ENCODE measurements at places on chromosomes 3 and 15. TPM values are rescaled to one million over a fixed set of nuclear protein-coding genes. Genes with fewer than 3 reads are reported as not detected.

LIPH gene
- polyA plus RNA-seq: 3.6 TPM

PAQR5 gene
- 9.4 TPM for polyA plus RNA-seq

SPTBN5 gene
- polyA plus RNA-seq: 1.3 TPM

- DNase-seq: no peak
Observed at GRCh38 chr3:151113343-151113742, 27.9 kb downstream of the MED12L start.

- no peak for DNase-seq
Observed at GRCh38 chr3:61522060-61522459, 39.3 kb upstream of the PTPRG start.

DNA sequence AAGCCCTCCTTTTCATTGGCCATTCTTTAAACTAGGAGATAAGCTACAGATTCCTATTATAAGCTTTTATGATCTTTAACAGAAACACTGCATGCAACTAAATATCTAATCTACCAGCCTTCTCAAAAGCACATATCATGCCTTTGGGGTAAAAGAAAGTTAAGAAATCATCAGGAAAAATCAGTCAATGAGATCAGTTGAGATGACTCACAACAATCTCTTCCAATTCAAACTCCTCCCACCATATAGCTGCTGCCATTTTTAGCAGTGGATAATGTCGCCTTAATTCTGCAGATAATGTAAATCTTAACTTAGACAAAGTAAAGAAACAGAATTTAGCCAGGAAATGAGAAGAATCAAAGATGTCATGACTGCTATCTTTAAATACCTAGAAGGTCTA is 135.2 kb upstream of the BCL6 start:
- no peak for DNase-seq

DNA sequence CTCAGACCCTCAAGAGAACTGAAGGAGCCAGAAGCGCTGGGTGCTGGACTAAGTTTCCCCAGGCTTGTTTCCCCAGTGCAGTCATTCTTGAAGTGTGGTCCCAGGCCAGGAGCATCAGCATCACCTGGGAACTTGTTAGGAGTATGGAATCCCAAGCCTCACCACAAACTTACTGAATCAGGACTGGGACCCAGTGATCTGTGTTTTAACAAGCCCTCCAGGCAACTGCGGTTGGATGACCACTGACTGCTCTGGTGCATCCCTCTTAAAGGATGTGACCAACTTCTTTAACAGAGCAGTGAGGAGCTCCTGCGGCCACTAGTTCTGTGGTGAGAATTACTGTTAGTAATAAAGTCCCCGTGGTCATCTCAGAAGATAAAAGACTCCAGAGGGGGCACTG is 62.4 kb upstream of the DAZL start:
- DNase-seq: no peak

DNA sequence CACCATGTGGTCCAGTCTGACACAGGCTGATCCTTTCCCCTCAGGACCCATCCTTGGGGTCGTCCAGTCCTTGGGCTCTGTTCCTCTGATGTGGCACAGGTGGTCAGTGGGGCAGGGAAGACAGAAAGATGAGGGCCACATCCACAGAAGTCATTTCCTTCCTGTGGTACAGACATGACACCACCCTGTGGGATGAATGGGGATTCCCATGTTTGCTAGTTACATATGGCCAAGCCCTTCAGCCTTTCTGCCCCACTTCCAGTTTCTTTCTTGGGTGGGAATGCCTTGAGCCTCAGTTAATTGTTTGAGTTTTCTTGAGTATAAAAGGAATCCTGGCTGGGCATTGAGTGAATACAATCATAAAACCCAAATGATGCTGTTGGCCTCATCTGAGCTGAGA is 284.7 kb upstream of the CTDSPL start:
- no peak for DNase-seq

DNA sequence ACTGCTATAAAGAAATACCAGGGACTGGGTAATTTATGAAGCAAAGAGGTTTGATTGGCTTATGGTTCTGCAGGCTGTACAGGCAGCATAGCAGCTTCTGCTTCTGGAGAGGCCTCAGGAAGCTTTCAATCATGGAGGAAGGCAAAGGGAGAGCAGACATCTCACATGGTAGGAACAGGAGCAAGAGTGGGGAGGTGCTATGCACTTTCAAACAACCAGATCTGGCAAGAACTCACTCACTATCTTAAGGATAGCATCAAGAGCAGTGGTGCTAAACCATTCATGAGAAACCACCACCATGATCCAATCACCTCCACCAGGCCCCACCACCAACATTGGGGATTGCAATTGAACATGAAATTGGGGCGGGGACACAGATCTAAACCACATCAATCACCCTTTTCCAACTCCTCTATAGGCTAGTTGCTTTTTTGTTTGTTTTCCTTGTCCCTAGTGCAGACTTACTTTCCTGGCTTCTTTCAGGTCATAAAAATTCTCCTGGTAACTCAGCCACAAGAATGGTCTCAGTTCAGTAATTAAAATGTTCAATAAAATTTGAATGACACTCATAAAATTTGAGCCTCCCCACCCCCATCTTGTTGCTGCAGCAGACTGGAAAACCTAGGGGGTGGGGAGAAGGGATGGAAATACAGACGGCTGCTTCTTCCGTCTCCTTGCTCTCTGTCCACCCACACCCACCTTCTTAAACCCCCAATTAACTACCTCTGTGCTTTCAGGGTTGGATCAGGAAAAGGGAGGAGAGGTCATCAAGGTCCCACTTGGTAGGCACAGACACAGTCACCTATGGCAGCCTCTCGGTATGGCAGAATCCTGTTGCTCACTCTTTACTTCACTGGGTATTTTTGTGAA is 16.3 kb upstream of the TIPARP start:
- no peak for DNase-seq

GRCh38 chr3:129595544-129596193 is 10.8 kb downstream of the PLXND1 start:
- no peak for DNase-seq

DNA sequence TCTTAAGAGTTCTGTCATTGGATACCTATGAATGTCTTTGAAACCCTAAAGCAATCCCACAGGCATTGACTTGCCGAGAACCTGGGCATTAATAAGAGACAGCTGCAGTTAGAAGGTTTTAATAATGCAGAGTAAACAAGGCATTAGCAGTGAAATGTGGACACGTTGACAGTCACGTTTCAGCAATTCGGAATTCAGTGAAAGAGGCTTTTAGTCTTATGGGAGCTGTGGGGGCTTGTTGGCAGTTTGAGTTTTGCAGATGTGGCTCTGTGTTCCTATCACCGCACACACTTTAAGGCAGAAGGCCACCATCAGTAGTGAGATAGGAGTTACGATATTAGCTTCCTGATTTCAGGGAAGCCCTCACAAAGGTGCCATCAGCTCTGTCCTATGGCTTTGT is 145.2 kb upstream of the NUDT16 start:
- no peak for DNase-seq

GRCh38 chr15:69760258-69760845 is 307.7 kb downstream of the RPLP1 start:
- no peak for DNase-seq

DNA sequence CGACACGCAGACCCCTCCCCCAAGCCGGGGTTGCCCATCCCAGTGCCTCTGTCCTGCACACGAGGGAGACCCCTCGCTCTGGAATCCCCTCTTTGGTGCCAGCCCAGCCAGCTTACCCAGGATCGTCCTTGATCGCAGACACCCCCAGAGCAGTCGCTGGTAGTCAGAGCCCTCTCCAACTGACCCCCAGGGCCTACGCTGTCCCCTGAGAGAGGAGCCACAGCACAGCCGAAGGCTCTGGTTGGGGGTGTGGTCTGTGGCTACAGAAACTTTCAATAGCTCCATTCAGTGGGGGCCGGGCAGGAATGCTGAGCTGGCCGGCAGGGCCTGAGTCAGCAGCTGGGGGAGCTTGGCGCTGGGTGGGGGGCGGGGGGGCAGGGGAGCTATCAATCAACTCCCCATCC is at the start of gene LCTL:
Gene LCTL (minus strand): TSS at position 258 of the 404 bp plus-strand sequence. CDS start 633 bp downstream, outside the sequence.
- no peak for DNase-seq

DNA sequence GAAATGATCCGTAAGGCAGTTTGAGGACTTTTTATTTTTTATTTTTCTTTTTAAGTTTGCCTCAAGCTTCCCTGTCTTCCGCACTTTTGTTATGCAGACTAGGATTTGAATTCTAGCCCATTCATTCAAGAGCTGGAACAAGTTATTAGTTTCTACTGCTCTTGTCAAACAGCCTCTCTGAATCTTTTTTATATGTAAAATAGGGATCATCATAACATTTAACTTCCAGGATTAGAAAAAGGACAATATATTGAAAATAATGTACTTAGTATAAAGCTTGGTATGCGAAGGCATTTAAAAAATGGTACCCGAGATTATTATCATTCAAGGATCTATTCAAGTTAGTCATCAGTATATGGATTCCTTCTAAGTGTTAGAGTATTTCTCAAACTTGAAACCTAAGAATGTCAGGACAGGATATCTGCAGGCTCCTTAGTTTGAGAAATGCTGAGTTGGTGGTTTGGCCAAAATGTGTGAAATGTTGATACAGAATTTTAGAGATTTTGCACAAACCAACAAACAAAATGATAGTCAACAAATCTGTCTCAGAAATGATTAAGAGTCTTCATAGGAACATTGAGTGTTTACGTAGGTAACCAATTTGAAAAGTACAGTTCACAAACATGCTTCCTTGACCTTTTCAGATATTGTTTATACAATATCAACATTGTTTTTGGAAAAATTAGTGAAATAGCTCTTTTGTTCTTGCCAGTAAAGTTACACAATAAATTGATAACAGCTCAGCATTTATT is 40.5 kb upstream of the IGSF10 start:
- DNase-seq: no peak

DNA sequence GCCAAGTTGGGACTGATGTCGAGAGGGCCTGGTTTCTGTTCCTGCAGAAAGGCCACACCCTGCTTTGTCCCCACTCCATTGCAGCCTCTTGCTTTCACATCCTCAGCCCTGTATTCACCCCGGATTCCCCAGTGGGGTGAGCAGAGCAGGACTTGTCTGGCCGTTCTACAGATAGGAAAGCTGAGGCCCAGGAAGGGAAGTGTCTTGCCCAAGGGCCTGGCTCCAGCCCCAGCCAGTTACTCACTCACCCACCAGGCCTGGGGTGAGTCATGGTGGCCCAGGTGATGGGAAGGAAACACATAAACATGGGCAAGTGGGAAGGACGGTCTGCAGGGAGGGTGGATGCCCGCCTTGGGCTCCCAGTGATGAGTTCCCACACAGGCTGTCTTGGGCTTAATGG is 6.1 kb upstream of the DUSP7 start:
- peak; percentile 83 for DNase-seq

DNA sequence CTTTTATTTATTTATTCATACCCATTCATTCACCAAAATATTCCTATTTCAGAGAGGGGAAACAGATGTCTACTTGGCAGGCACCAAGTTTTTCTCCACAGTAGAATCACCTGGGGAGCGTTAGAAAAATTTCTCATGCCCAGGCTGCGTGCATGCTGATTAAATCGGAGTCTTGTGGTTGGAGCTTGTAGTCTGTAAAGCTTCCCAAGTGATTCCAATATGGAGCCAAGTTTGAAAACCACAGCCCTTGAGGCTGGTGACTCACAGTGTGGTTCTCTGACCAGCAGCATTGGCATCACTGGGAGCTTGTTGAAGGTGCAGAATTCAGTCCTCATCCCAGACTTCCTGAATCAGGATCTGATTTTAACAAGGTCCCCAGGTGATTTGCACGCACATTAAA is 49.7 kb downstream of the PDHB start:
- DNase-seq: no peak

DNA sequence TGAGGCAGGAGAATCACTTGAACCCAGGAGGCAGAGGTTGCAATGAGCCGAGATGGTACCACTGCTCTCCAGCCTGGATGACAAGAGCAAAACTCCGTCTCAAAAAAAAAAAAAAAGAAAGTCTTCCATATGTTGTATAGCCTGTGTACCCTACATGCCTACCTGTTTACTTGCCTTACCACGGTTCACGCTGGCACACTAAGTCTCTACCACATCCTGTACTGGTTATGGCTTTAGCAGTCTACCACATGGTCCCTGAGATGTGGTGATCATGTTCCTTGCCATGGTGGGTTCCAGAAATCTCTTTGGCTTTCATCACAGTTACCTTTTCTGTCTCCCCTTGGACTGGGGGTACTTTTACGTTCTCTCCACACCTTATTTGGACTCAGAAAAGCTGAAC is 63.8 kb upstream of the TBC1D5 start:
- DNase-seq: no peak

DNA sequence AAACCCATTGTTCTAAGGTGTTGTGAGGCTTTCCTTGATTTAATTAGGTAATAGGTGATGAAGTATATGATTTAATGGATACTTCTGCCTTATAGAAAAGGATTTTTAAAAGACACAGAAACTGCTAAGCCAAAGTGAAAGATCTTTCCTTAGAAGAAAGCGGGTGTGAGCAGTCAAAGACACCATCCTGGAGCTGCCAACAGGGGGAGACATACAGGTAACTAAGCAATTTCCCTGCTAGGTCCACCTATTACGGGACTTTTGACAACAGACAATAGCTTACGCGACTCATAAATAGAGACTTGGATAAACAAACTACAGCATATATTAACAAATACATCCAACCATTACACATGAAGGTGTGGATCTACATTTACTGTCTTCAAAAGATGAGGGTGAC is 669.5 kb downstream of the SQOR start:
- no peak for DNase-seq

Measured in left lung (tissue), 14 donors.